ENCODE measurements at places on chromosomes 11 and 22.

DNA sequence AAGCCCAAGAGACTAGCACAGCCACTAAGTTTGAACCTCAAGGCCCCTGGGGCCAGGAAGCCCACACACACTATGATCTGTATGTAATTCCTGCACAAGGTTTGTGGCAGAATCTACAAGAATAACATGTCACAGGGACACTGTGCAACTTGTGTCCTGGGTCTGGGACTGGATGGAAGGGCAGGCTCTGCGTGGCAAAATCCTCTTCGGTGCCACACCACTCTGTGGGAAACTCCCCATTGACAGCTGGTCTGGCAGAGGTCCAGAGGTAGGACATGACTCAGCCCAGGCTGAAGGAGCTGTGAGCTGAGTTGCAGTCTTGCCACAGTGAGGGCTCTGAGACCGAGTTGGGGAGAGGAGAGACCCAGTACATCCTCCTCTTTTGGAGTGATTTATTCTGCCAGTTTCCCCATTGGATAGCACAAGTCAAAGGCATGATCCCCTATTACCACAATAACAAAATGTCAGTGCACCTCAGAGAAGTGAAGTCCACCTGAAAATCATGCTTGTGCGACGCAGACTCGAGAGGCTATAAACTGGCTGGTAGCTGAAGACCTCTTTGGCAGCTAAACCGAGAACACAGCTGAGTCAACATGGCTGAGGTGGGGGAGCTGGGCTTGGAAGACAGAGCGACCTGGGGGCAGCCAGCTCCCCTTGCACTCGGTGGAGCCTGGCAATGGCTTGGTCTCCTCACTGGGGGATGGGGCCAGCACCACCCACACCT, 23.3 kb upstream of the SERPIND1 start:
- peak; percentile 61 for DNase-seq

DNA sequence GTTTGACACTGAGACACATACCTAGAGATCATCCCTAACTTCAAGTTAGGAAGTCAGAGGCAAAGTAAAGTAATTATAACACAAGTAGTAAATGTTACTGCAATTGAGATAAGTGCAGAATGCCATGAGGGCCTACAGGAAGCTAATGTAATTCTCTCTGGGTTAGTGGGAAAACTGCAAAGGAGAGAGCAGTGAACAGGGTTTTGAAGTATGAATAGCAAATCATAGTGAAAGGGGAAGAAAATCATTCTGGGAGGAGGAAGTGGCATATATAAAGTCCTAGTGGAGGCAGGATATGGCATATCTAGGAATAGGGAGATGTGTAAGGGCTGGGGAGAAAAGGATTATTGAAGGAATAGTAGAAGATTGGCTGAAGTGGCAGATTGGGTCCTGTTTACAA, 27.9 kb downstream of the RNF169 start:
- no peak for DNase-seq

GRCh38 chr22:17281440-17281841, 62.2 kb upstream of the ADA2 start:
- DNase-seq, result no peak

- no peak for DNase-seq
Observed at GRCh38 chr11:82458147-82458546, 275.5 kb downstream of the FAM181B start.

- no peak for DNase-seq
Observed at GRCh38 chr11:103803062-103803461, 233.4 kb upstream of the DDI1 start.

DNA sequence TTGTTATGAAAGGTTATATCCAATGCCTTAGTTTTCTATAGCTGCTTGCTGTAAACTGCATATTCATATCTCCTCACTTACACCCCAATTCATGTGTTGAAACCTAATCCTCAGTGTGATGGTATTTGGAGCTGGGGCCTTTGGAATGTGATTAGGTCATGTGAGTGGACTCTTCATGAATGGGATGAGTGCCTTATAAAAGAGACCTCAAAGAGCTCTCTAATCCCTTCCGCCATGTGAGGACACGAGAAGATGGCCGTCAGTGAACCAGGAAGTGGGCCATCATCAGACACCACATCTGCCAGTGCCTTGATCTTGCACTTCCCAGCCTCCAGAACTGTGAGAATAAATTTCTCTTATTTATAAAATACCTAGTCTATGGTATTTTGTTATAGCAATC, 79.3 kb downstream of the CYP2R1 start:
- DNase-seq, result no peak

DNA sequence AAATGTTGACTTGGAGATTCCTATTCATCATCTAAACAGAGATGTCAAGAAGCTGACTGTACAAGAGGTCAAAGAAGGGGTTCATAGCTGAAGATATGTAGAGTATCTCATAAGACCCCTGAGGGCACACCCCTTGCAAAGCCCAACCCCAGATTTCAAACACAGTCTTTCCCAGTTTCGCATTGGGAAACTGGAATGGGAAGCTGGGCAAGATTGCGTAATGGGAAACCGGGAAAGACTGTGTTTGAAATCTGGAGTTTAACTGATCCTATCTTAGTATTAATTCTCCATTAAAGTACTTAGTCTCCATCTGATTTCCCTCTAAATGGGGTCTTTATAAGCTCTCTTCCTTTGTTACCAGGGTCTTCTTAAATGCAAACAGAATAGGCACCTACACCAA, 99.5 kb downstream of the FAM76B start:
- DNase-seq, result no peak

- DNase-seq, result no peak
Observed at GRCh38 chr11:25415793-25416192, 916.1 kb upstream of the ANO3 start.

DNA sequence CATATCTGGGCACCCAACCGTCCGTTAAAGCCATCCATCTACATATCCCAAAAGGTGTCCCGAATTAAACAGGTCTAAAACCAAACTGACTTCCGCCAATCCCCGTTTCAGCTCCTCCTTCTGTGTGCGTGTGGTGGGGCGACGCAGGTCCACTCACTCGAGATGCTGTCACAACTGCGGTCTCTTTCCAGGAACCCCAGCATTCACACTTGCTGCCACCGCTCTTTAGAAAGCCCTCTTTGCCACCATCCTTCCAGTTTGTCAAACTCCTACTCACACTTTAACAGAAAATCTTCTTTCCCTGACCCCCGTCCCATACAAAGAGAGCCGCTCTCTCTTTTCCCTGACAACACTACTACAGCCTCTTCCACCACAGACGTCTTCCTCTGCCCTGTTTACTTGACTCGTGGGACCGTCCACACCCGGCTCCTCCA, 467 bp downstream of the ESS2 start:
- DNase-seq, result no peak

DNA sequence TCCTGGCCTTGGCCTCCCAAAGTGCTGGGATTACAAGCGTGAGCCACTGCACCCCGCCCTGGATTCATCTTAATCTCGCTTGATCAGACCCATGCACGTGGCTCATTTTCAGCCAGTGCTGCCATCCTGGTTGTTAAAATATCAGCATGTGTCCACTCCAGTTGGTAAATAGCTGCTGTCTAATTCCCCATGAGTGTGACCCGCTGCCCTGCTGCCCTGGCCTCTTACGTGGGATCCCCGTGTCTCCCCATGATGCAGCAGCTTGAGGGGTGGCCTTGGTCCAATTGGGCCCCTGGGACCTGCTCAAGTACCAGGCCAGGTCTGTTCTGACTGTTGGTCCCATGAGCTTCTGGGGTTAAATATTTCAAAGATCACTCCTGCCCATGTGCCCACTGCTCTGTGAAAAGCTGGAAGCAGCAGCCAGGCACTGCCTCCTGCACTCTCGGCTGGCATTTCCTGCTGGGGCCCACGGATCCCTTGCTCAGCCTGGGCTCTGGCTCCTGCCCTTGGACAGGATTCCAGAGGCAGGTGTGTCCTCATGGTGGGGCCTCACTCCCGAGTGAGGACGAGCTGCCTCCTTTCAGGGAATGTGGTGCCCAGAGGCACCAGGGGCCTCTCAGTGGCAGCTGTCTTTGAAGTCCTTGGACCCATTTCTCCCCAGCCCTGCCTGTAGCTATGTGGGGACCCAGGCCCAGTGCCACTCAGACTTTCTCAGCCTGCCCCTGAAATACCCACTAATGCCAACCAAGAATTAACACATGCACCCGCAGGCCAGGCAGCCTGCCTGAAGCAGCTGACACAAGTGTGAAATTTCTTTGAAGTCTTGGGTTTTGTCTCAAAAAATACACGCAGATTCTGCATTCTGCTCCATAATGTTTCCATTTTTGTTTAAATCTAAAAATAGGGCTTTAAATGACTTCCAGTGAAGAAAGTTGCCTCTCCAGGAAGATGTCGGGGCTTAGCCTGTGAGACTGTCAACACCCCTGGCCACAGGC, 38.1 kb upstream of the PRDM11 start:
- no peak for DNase-seq

- no peak for DNase-seq
Observed at GRCh38 chr11:9285850-9286587, 20.9 kb upstream of the DENND5A start.

DNA sequence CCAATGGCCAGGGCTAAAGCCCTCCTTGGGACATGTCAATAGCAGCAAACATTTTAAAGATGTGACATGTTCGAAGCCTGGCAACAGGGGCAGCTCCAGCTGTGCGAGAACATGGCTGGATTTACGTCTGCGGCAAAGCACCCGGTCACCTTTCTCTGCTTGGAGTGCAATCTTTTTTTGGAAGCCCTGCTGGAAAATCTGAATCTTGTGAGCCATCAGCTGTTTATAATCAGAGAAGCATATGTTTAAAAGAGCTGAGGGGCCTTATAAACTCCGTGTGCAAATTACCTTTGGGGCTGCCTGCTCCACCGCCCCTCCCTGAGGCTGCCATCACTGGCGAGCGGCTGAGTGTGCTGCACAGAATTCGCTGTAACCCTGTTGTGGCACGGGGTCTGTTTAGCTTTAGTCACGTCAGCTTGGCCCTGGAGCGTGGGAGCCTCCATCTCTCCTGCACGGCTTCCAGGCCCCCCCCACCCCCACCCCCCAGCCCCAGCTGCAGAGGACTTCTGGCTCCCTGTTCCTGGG, 9.0 kb upstream of the KCNQ1OT1 start:
- peak; percentile 79 for DNase-seq

- DNase-seq, result no peak
Observed at GRCh38 chr11:109775686-109776085, 317.5 kb upstream of the ZC3H12C start.

DNA sequence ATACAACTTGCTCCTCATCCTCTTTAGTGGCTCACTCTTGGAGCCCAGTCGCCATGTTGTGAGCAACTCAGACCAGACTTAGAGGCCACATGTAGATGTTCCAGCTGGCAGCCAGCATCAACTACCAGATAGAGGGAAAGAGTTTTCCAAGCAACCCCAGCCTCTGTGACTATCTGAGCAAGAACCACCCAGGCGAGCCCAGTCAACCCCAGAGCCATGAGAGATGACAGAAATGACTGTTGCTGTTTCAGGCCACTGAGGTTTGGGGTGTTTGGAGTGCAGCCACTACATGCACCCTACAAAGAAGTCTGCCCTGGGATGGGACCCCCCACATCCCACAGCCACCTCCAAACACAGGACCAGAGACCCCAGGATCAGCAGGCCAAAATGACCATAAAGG, 24.8 kb upstream of the CLDN5 start:
- DNase-seq, result no peak

DNA sequence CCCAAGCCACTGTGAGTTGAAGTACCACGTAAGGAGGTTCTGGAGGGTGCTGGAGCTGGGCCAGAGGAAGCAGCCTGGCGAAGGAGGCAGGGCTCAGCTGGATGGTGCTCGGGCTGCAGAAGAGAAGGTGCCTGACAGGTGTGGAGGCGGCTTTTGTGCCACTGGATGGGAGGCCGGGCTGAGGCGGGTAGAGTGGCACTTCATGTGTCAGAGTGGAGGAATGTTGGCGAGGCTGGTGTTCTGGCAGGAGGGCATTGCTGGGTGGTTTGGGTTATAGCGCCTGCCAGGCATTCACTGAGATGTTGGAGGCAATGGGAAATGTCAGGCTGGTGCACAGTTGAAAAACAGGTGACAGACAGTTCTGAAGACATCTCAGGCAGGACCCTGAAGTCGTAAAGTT, 24.2 kb downstream of the UBE2L3 start:
- no peak for DNase-seq

DNA sequence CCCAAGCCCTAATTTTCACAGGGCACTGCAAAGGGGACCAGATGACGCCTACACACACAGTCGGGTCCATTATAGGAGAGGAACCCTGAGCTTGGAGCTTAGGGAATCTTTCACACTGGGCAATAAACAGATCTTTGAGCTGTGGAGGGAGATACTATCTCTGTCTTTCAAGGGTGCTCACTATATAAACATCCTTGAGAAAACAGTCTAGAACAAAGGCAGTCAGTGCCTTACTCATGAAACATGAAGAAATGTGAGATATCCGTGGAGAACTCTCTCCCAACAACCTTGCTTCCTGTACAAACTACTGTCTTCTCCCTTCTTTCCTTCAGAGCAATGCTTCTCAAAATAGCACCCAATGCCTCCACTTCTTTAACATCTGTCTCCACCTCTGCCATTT, 109.0 kb upstream of the APOA1 start:
- no peak for DNase-seq

DNA sequence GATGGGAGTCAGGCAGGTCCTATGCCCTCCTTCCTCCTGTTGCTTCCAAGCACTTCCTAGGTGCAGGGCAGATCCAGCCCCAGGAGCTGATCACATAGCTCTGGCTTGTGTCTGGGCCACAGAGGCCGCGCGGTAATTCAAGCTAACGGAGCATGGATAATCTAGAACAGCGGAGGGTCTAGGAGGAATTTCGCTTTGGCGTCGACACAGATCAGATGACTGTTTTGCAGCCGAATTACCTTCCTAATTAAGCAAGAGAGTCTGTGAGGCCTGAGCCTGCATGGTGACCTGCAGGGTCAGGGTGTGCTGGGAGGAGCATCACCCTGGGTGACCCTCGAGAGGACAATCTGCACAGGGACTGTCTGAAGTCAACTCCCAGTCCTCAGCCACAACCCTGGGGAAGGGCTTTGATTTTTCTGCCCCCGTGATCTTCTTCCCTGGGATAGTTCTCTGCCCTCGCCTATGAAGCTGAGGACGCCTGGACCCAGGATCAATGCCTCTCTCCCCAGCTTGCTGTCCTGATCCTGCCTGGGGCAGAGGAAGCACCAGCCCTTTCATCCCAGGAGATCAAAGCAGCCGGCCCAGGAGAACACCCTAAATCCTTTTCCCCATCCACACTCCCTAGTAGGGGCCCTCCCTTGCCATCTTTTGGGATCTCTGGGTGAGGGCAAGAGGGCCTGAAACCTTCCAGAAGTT, 11.0 kb downstream of the NECTIN1 start:
- no peak for DNase-seq

DNA sequence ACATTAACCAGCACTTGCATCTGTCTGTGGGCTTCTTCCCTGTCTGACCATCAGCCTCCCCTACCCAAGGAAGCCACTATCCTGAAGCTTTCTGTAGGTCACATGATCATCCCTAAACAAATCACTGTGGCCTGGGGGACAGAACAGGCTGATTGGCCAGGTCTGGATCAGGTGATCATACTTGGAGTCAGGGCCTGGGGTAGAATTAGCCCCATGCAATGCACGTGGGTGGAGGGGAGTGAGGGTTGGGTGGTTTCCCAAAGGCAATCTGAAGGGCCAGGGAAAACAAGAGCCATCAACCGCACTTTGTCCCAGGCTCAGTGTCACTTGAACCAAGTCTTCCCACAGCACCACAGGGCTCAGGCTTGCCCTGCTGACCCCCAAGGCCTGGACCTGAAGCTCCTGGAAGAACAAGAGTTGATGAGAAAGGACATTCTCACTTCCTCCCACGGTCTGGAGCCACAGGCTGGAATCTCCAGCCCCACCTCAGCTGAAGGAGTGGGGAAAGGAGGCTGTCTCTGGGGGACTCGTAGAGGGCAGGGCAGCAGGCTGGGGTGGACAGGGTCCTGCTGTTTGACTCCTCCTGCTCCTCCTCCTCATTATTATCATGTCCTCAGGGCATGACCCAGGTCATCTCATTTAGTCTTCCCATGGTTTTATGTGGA, 31.5 kb upstream of the TSPAN18 start:
- no peak for DNase-seq

GRCh38 chr11:73590991-73591390, 6.9 kb downstream of the FAM168A start:
- no peak for DNase-seq

Data from uterus (tissue), 4 donors.